Activated CD8-positive, alpha-beta T cell treated with anti-CD3 and anti-CD28 coated beads for 36 hours (primary cell): ENCODE measurements at places on chromosomes 7 and 10. TPM values are rescaled to one million over a fixed set of nuclear protein-coding genes. Genes with fewer than 3 reads are reported as not detected.
A peak's percentile ranks its signal among the peaks of the same experiment; 100 is the strongest.

GRCh38 chr10:34323192-34323591, 491.9 kb downstream of the PARD3 start:
- no peak for DNase-seq

DNA sequence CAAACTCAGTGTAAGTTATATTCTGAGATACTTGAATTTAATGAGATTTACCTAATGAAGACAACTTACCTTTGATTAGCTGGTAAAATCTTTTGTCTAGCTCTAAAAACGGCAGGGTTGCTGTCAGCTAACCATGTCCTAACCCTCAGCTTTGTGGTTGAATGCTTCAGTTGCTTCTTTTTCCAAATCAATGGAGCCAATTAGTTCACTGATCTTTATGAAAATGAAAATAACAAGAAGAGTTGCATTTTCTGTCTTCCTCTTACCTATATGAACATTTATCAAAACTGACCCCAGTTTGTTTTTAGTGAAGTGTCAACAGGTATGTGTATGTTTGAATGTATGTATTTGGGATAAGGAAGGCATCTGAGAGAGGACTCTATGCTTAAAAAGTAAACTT, 253.1 kb upstream of the MTPN start:
- DNase-seq: no peak

DNA sequence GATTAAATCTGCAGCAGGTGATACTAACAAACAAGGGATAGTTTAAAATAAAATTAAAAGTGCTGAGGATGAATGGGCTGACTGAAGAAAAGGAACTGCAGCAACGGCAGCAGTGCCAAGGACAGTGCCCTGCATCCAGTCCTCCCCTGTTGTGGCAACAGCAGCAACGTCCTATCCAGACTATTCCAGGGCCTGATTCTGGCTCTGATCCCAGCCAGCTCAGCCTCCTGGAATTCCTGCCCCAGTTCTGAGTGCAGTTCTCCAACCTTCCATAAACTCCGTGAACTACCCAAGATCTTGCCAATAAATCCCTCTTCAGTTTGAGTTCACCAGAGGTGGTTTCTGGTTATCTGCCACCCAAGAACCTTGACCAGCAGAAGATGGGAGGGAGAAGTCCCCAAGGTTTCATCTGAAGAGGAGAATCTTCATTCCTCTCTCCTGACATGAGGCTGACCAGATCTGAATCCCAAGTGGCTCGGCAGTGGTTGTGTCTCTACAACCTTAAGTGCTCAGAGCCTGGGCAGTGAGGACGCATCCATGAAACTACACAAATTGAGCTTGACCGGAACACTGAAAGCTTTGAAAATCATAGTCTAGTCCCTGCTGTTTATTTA, 115.8 kb downstream of the SORBS1 start:
- DNase-seq: no peak

DNA sequence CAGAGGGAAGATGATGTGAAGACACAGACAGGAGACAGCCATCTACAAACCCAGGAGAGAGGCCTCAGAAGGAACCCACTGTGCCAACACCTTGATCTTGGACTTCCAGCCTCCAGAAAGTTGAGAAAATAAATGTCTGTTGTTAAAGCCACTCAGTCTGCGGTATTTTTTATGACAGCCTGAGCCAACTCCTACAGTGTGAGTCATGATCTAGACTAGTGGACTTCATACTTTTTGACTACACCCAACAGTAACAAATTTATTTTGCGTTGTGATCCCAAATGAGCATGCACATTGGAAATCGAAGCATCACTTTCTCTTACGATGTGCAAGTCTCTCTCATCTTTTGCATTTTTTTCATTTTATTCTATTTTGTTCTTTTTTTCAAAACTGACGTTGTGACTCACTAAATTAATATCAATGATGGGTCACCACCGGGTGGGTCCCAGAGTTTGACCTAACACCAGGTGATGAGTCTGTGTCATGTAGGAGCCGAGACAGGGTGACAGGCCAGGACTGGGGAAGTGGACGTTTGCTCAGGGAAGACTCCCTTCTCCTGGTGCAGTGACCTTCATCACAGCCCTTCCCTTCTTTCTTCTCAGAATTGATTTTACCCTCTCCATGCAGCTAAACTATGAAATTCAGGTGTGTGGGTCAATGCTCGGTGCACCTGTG, 28.9 kb downstream of the PHYH start:
- no peak for DNase-seq

GRCh38 chr7:128030654-128031611, at the start of gene LRRC4:
Gene LRRC4, minus strand, starts transcription at chr7:128031437. Its CDS starts 797 bp downstream, at chr7:128030640.
- peak; percentile 43 for DNase-seq

SLC39A12 gene
- total RNA-seq: not detected

ZPBP gene
- total RNA-seq: 0.36 TPM

VWA2 gene
- total RNA-seq: not detected

GRCh38 chr10:30630571-30630970, 1.0 kb upstream of the LYZL2 start:
- DNase-seq: no peak

TMEM213 gene
- total RNA-seq: not detected

DNA sequence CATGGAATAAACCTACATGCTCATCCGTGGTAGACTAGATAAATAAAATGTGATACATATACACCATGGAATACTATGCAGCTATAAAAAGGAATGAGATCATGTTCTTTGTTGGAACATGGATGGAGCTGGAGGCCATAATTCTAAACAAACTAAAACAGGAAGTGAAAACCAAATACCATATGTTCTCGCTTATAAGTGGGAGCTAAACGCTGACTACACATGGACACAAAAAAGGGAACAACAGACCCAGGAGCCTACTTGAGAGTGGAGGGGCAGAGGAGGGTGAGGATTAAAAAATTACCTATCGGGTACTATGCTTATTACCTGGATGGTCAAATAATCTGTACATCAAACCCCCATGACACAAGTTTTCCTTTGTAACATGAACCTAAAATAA, 68.7 kb upstream of the SEC61G start:
- DNase-seq: no peak

- no peak for DNase-seq
These were observed 43.4 kb upstream of the PRSS58 start for GRCh38 chr7:142301299-142301698.

DNA sequence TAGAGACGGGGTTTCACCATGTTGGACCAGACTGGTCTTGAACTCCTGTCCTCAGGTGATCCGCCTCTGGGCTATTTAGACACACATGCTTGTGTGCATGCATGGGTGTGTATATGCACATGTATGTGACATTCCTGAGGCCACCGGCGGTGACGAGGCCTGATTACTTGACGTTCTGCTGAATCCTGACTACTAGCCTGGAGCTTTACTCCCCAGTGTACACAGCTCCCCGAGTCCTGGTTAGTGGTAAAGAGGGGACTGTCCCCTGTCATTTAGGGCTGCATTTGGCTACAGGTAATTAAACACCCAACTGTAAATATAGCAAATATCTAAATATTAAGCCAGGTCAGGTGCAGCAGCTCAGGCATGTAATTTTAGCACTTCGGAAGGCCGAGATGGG, 14.2 kb downstream of the GTF2IRD1 start:
- no peak for DNase-seq

GRCh38 chr10:27998954-27999275, at the start of gene ODAD2:
Gene ODAD2, minus strand, starts transcription at chr10:27999079. Its CDS starts 3,937 bp downstream, at chr10:27995142.
- no peak for DNase-seq

PAX4 gene
- total RNA-seq: not detected

DNA sequence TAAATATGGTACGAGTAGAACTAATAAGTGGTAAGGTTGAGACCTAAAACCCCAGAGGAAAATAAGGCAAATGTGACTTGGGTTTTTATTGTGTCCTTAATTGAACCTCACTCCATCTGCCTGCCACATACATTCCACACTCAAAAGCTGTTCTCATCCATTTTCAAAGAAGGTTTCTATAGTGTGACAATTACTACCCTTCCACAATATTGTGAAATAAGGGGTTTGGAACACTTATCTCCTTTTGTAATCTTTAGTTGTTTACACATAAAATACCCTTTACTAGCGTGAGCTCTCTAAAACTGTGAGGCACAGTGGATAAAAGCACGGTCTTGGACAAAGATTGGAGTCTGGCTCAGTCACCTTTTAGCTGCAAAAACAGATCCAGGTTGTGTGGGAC, 166.6 kb downstream of the THSD7A start:
- DNase-seq: no peak

DNA sequence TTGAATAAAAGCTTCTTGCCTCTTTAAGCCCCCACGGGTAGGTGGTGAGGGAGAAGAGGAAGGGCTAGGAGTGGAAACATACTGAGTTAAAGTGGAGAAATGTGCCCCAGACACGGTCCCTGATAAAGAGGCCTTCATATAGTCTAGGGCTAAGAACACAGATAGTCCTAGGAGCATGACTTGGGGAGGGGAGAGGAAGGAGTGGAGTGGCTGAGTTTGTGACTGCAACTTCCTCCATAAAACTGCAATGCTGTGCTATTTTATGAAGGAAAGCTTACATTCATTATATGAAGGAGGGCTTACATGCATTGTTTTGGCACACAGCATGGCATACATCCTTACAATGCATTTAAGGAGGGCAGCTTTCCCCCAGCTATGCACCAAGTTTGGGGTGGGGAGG, 1129.4 kb upstream of the LRRTM3 start:
- DNase-seq: no peak

- no peak for DNase-seq
These were observed 5.2 kb downstream of the NEUROD6 start for GRCh38 chr7:31335161-31335856.

DNA sequence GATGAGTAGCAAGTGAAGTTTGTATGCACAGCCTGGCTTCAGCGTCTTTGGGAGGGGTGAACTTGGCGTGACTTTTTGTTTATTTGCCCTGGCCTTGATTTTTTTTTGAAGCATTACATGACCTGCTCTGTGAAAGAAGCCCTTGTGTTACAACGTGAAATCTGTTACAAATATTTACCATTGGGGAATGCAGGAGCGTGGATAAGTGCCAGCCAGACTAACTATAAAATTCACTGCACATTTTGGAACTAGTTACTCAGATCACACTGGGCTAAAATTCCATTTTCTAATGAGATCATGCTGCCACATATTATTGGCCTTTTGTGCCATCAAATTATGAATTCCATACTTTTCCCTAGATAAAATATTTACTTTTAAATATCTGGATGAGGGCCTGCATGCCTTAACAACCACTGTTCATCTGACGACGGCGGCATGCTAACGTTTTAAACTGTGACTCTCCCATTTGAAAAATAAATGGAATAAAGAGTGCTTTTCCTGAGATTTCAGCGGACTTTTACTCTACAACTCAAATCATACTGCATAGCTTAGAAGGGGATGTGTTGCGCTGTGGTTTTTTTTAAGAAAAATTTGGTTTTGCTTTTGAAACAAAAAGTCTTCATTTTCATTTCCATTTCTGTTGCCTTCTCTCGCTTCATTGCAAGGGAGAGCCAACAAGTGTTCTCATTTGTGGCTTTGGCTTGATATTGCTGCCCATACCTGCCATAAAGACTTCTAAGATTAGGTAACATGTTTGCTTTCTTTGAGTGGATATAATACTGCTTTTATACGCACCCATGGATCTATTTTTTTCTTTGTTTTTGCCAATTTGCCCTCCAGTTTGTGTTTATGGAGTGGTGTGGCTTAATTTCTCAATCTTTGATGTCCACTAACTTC, 352.2 kb downstream of the TFEC start:
- DNase-seq: no peak

DNA sequence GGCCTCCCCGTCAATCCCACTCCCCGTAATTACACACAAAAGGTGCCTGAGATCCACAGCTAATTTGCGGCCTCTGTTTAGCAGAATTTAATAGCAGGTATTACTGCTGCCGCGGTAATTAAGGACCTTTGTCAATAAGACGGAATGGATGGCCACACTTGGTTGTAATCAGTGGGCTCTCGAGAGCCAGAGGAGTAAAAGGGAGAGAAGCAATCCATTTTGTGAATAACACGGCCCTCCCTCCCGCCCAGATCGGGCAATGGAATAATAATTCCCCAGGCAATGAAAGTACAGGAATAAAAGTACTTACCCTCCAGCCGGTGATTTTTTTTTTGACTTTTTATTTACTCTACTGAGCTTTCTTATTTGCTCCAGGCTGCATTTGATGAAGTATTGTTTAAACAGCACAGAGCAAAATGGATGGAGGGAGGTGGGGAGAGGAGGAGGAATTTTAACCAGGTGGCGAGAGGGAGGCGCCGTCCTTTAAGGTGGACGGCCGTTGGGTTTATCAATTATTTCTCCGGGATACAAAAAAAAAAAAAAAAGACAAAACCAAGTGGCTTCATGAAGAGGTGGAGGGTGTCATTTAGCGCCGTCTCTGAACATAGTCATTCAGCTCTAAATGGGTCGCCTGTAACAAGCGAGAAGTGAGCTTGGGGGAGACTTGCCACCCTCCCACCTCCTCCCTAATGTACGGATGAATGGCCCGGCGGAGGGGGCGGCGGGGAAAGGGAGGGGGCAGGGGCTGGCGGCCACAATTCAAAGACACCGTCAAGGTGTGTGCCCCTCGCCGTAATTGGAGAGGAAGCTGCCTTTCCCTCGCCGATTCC, 120.3 kb downstream of the BUB3 start:
- DNase-seq: no peak

DNA sequence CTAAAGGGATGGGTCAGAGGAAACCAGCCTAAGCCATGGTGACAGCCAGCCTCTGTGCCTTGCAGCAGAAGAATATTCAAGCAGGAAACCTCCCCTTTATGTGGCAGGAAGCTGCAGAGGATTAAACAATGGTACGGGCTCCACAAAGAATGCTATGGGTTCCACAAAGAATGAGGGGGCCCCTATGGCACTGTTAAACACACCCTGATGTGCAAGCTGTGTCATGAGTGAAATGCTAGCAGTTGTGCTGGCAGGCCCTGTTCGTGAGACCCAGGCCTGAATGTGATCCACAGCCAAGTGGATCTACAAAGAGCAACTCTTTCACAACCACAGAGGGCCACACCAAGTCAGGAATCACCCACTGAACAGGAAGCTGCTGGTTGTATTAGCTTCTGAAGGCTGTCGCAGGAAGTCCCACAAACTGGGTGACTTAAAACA, 68.9 kb downstream of the MYOF start:
- peak; percentile 39 for DNase-seq

DNA sequence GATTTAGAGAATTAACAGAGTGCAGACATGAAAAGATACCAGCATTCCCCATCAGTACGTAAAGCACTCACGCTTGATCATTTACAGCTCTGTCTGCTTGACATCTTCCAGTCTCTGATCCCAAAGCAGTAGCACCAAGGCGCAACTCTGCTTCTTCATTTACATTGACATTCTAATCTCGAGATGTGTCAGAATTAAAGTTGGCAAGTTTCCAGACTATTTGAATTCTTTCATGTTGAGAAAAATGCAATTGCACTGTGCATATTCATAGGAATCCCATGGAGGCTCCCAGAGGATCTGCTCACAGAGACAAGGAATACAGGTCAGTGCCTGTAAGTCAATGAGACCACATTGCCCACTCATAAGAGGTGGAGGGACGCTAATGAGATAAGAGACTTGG, 183.9 kb downstream of the LRRN3 start:
- no peak for DNase-seq

CALHM3 gene
- total RNA-seq: not detected

CALY gene
- total RNA-seq: not detected

DNA sequence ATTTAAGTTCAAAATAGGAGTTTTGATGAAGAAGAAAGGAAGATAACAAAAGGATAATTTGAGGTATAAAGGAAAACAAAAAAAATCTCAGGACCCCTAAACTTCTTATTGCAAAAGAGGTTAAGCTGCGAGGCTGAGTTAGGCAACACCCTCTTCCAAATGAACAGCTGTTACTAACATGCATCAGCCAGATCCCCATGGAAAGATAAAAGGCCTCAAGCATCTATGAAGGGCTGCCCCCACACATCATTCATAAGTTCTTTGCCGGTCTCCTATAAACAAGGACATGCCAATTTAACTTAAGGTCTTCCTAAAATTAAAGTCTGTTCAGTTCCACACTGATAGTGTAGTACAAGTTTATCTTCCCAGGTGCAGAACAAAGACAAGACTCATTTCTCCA, 75.8 kb upstream of the IMMP2L start:
- no peak for DNase-seq

GRCh38 chr10:87866412-87866974, 3.1 kb downstream of the PTEN start:
- no peak for DNase-seq
